ENCODE measurements at places on chromosomes 2 and 18.

DNA sequence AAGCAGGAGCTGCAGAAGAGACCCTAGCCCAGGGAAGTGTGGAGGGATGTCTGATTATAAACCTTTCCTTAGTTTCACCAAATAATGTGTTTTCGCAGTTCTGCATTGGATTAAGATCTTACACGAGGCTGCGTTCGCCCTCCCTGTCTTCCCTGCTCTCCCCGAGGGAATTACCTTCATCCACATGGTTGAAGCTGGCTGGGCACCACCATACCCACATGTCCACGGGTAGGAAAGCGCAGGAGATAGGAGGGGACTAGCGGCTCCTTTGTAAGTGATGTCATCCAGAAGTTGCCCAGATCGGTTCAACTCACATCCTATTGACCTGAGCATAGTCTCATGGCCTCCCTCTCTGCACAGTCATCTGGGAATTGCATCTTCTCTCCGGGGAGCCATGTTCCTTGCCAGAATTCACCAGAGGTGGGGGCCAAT is 1.1 kb downstream of the TTL start:
- DNase-seq, result peak; percentile 77

- DNase-seq, result no peak
These were observed 292.1 kb upstream of the FBXO11 start for GRCh38 chr2:48198371-48198770.

GRCh38 chr2:188979187-188980114 is 5.3 kb downstream of the COL3A1 start:
- no peak for DNase-seq

DNA sequence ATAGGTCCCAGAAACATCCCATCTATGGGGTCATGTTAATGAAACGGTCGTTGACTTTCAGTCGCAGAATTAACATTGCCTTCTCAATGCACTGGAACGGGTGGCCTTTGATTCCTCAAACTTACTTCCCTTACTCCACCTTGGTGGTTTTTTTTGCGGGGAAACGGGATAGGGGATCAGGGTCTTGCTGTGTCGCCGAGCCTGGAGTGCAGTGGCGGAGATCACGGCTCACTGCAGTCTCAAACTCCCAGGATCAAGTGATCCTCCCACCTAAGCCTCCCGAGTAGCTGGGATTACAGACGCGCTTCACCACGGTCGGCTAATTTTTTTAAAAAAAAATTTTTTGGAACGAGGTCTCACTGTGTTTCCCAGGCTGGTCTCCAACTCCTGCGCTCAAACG is 754 bp downstream of the ATG16L1 start:
- DNase-seq, result no peak

DNA sequence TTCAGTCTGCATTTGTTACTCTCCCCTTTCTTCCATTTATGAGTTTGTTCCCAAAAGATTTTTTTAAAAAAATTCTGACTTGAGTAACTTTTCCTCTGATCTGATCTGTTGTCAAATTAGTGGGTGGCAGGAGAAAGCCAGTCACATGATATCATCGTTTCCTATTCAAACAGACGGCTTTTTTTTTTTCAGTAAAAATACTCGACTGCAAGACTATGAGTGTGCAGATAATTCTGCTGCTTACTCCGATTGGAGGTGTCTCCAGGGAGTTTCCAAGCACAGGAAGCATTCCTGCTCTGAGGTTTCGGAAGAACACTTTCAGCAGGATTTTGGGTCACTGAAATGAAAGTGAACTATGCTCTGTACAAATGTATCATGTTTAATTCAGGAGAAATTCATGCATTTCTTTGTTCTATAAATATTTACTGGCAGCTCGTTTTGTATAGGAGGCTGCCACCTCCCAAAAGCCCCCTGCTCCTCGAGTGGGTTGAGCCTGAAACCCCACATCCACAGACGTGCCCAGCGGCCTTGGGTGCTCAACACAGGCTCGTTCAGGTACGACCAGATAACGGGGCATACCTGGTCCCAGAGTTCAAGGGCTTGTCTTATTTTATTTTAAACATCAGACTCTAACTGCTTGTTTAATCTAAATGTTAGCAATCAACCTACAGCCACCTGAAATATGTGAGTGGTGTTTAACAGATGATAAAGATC is 126.9 kb upstream of the ZNF516 start:
- no peak for DNase-seq

GRCh38 chr2:85690932-85691331 is 3.2 kb upstream of the GNLY start:
- DNase-seq, result no peak

GRCh38 chr2:118973542-118973951 is 31.6 kb downstream of the MARCO start:
- no peak for DNase-seq

- DNase-seq, result no peak
These were observed 65.9 kb upstream of the NFATC1 start for GRCh38 chr18:79329786-79330185.

- no peak for DNase-seq
These were observed 258.1 kb downstream of the GBX2 start for GRCh38 chr2:235910067-235910466.

GRCh38 chr2:229419158-229419557 is 148.1 kb upstream of the PID1 start:
- no peak for DNase-seq

DNA sequence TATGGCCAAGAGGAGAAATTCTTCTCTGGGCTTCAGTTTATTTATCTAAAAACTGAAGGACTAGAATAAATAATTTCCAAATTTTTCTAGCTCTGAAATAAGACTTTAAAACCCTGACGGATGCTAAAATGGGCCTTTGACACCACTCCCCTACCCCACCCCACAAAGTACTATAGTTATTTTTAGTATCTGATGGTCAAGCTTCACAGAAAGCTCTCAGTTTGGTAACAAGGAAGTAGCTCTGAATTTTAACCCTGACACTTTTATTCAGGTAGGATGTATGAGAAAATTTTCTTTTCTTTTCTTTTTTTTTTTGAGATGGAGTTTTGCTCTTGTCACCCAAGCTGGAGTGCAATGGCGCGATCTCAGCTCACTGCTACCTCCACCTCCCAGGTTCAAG is 2.4 kb downstream of the RBKS start:
- no peak for DNase-seq

- DNase-seq, result no peak
These were observed 44.2 kb upstream of the OTOS start for GRCh38 chr2:240184656-240185055.

DNA sequence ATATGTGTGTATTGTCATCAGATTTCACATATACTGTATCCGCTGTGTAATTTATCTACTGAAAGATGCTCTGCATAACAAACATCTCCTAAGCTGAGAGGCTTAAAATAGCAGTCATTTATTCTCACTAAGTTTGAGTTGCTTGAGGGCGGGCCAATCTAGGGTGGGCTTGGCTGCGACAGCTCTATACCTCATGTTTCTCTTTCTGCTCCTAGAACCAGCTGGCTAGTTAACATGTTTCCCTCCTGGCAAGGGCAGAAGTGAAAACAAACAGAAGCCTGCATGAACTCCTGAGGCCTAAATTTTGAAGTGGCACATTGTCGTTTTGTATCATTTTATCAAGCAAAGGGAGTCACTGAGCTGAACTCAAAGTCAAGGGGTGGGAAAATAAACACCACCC is 585.0 kb upstream of the VRK2 start:
- DNase-seq, result no peak

DNA sequence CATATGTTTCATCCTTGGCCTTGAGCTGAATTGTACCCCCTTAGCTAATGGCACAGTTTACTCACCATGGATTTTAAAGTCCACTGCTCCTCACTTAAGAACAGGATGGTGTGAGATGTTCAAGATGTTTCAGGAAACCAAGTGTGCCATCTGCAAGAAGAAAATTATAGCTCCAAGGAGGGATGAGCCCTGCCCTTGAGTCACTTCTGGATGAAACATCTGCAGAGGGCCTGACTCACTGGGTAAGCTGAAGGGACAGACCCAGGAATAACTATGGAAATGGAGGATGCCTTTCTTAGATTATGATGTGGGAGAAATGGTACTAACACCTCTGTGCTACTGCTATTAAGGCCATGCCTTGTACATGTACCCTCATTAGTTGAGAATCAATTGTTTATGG is 6.4 kb downstream of the MARS2 start:
- no peak for DNase-seq

GRCh38 chr2:178829981-178830380 is 22.8 kb upstream of the TTN start:
- no peak for DNase-seq

DNA sequence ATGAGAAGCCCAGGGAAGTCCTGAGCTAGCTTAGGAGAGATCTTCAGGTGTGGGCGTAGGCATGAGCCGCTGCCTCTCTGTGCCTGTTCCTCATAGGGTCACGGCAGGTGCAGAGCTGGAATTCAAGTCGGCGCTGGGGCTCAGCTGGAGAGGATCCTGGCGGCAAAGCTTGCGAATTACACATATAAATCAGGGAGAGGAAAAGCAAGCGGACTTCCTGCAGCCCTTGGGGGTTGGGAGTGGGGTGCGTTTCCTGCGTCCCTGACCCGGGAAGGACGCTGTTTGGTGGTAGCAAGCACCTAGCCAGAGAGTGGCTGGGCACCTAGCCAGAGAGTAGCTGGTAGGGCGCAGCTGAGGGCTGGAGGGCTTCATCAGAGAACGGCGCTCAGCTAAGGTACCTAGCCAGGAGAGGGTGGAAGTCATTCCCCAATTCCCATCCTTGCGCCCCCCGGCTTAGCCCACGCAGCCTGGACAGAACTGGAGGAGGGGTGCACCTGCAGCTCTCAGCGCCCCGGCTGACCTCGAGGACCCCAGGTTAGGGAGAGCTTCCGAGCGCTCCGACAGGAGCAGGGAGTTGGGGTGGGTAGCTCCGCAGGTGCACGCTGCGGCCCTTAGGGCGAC is 459 bp upstream of the EFR3B start:
- DNase-seq, result peak; percentile 48

DNA sequence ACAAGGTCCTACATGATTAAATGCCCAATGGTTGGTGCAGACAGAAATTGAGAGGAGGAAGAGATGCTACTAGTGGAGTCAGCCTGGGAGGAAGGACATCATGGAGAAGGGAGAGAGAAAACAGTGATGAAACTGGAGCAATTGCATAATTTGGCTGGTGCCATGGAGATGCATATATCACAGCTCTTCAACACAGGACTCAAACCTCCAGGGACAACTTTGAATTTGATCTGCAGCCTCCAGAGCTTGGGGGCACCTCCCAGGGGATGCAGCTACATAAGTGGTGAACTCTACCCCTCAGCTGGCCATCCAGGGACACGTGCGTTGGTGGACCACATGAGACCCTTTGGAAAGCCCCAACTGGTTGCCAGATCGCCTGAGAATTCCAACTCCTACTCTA is 80.4 kb downstream of the CTAGE1 start:
- DNase-seq, result no peak

DNA sequence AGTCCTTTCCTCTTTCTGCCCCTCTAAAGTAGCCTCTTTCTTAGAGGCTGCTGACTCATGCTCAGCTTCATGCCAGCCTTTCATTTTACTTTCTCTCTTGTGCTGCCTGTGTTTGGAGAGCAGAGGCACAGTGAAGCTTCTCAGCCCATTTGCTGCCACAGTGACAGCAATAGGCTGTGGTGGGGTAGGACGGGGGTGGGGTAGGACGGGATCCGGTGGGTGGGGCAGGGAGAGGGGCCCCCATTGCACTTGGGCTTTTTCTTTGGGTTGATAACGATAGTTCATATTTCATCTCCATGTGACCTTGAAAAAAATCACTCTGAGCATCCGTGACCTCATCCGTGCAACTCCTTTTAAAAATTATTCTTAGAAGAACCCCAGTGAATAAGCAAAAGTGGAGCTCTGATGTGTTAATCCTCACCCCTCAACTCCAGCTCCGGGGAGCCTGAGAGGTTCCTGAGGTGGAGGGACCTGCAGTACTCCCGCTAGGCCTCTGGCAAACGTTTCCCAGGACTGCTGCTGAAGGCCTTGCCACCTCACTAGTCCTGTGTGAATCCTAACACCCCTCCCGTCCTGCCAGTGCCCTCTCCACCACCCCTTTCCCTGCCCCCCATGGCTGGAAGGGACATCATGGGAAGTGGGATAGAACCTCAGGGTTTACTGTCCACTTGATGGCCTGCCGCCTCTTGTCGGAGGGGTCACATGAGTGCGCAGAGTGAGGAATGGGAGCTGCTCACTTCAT is 70.8 kb downstream of the INPP4A start:
- DNase-seq, result no peak

DNA sequence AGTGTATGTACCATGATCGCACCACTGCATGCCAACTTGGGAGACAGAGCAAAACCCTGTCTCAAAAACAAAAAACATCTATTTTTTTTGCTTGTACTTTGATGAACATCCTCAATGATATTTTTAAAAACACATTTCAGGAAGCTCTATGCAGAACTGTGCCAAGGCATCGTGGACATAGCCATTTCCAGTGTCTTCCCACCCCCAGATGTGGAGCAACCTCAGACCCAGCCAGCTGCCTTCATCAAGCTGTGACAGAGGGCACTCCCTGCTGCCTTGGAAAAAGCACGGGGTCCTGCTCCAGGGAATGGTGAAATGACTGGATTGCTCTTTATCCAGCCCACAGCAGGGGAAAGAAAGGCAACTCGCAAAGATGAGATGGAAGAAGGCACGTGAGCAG is 13.7 kb upstream of the POLR1B start:
- DNase-seq, result no peak

- DNase-seq, result no peak
These were observed 44.1 kb upstream of the NDUFV2 start for GRCh38 chr18:9058406-9058805.

DNA sequence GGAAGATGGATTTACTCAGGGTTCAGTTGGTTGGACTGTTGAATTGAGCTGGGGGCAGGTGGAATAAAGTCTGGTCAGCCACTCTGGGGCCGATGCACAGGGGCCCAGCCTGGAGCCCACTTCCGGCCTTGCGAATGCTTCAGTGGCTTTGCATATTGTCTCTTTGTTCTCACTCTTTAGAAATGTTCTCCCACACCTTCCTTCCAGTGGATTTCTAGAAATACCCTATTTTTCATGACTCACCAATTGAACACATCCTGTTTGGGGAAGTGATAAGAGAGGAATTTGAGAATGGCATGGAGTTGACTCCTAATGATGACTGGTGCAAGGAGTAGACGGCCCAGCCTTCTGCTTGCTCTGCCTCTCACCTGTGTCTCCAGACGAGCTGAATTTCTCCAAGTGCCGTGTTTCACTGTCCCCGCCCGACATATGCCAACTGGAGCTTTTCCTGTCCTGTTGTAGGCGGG is 28.1 kb downstream of the ASAP2 start:
- peak; percentile 36 for DNase-seq
